ENCODE measurements at places on chromosomes 11 and 22.

DNA sequence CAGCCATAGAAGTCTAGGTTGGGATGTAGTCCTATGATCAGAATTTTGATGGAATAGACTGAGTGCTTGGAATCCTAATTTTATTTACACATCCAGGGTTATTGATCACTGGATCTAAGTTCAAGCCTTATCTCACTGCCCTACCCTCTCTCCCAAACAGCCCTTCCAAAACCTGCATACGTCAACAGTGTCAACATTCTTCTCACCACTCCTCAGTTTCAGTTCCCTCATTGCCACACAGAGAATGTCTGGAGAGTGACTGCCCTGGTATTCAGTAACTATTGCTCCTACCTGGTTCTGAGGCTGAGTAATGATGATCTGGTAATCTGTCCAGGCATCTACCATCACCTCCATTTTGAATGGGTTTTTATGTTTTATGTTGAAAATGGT lies 60.0 kb downstream of the GLYATL1 start:
- DNase-seq, result no peak

GRCh38 chr11:22491555-22492225 lies 133.9 kb downstream of the FANCF start:
- DNase-seq, result peak; percentile 96

DNA sequence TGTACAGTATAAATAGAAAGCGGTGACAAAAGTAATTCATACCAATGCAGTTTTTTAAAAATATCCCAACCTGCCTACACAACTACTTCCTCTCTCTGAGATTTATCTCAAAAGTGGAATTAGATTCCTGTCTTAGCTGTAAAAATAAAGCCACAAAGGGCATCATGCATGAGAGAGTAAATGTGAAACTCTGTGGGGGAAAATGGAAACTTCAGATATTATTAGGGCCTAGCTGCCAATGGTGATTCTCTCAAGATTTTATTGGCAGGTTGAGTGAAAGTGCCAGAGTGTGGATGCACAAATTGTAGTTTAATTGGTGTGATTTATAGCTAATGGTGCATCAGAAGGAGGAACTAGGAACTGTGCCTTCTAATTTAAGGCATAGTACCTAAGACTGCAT lies 356.9 kb upstream of the CCDC90B start:
- DNase-seq, result no peak

- no peak for DNase-seq
Measured at GRCh38 chr22:21457023-21457787, 10.0 kb upstream of the TMEM191C start.

- peak; percentile 76 for DNase-seq
Measured at GRCh38 chr11:46237248-46238077, 40.0 kb upstream of the CREB3L1 start.

GRCh38 chr11:107716884-107717532 lies 5.2 kb upstream of the SLN start:
- DNase-seq, result no peak

GRCh38 chr11:61885166-61885778 lies 6.1 kb downstream of the FADS3 start:
- DNase-seq, result no peak

- DNase-seq, result peak; percentile 39
Measured at GRCh38 chr11:120205596-120206161, 5.2 kb upstream of the OAF start.

- no peak for DNase-seq
Measured at GRCh38 chr11:117218133-117218915, 13.5 kb downstream of the PCSK7 start.

- no peak for DNase-seq
Measured at GRCh38 chr11:57394203-57394965, 3.9 kb upstream of the PRG2 start.

GRCh38 chr11:78669249-78669648 lies 94.6 kb upstream of the NARS2 start:
- no peak for DNase-seq

DNA sequence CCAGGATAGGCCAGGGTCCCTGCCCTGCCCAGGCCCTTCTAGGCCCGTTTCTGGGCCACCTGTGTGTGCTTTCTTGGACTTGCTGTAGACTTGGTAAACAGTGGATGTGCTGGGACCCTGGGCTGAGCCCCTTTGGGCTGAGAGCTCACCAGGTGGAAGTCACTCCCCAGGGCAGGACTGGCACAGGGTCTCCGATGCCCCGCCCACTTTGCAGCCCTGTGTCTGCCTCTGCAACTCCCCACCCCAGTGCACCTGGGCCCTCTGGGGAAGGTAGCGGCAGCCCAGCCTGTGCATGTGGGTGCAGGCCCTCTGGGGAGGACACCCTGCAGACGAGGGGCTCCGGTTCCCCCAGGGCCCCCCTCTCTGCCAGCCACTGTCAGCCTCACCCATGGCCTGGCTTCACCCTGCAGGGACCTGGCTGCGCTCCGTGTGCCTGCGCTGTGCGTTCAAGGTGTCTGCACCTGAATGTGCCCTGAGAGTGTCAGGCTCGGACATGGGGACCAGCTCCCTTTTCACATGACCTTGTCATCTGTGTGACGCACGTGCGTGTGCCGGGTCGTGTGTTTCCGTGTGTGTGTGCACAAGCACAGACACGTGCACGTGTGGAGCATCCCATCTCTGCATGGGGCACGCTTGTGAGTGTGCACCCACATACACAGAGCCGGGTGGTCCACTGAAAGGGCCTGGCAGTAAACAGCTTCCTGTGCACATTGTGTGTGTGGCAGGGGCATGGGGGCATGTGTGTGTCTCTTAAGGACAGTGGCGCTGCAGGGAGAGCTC lies 118.5 kb downstream of the KCNQ1OT1 start:
- DNase-seq, result no peak

- DNase-seq, result no peak
Measured at GRCh38 chr22:37063431-37064420, 12.2 kb downstream of the KCTD17 start.

GRCh38 chr11:34641456-34641855 lies 20.6 kb downstream of the EHF start:
- no peak for DNase-seq

DNA sequence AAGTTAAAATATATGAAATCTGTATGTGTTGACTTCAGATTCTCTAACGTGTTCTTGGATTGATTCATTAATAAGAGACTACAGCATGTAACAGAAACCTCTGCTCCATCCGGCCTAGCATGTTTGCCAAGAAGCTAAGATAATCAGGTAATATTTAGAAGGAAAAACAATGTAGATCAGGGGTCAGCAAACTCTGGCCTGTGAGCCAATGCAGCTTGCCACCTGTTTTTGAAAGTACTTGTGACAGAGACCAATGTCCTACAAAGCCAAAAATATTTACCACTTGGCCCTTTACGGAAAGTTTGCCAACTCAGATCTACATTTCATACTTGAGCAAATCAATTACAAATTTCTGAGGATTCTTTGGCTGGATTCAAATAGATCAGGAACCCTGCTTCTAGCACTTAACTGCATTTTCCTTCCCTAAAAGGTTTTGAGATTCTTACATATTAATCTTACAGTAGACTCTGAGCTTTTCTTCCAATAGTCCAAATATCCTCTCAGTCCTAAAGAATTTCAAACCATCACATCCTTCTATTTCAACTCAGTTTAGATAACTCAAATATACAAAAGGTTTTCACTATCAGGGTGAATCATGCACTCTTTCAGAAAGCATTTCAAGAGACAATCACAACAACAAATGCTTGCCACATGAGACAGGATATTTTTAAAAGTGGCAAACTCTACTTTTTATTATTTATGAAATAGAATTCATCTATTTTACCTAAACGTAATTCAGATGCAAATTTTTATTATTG lies 29.5 kb downstream of the APOL5 start:
- no peak for DNase-seq

DNA sequence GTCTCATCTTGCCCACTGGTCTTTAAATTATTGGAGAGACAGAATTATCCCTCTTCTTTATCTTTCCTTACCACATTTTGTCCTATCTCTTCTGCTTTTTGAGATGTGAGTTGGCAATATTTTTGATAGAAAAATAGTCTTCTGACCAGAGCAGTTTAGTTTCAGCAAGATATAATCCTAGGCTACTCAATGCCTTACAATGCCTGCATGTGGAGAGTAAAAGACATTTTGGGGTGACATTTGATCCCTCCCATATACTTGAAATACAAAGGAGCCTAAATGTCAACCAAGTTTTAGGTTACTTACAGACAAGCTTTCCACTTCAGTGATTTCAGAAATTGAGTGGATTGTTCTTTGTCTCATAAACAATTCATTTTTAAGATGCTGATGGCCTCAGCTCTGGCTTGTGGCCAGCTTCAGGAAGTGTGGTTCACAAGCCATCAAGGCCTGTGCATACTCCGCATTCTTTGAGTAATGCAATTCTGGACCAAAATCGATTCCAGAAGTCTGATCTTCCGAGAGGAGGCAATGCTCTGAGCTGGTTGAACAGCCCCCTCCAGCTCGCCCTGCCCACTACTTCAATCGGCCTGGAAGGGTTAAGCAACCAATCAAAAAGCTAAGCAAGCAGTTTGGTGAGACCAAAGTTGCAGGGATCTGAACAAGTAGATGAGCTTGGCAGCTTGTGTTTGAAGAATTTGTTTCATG lies 274.4 kb downstream of the BLID start:
- DNase-seq, result peak; percentile 99
